ENCODE measurements at places on chromosomes 1 and 21. TPM values are rescaled to one million over a fixed set of nuclear protein-coding genes. Genes with fewer than 3 reads are reported as not detected.

DNA sequence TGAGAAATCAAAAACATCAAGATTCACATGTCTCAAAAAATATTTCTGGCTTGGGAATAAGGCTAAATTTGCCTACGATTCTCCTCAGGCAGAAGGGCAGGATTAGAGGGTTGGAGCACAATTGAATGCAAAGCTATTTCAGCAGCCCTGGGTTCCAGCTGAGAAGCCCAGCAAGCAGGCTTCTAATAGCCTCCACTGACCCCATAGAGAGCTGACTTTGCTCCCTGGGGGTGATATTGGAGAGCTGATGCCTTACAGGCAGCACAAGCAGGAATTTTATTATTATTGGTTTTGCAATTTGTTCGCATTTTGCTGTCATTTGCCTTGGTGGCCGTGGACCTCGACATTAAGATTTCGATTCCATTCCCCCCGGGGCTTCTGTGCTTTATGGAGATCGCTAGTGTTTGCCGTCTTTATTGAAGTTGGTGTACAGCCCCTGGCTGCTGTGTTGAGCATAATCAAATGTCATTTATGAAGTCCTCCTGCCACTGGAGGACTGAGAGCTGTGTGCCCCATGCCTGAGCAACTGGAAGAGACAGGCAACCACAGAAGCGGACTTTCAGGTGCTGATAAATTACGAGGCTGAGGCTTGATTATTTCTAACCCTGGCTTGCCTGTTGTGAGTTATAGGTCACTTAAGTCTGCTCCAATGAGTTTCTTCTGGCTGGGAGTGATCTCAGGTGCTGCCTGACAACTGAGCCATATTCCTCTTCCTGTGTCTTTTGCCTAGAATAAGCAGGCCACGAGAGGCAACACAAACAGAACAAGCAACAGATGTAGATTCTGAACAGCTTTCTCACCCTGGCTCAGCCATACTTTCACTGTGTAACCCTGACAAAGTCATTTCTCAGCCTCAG, 518.4 kb upstream of the CAMK1G start:
- DNase-seq = no peak

- no peak for DNase-seq
These were observed 1.0 kb downstream of the ST6GALNAC5 start for GRCh38 chr1:76868154-76868882.

DNA sequence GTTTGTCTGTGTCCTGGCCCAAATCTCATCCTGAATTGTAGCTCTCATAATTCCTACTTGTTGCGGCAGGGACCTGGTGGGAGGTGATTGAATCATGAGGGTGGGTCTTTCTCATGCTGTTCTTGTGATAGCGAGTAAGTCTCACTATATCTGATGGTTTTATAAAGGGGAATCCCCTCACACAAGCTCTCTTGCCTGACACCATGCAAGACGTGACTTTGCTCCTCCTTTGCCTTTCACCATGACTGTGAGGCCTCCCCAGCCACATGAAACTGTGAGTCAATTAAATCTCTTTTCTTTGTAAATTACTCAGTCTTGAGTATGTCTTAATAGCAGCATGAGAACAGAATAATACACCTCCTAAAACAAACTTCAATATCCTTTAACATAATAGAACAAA, 1065.6 kb downstream of the PLA2G4A start:
- DNase-seq = no peak

DNA sequence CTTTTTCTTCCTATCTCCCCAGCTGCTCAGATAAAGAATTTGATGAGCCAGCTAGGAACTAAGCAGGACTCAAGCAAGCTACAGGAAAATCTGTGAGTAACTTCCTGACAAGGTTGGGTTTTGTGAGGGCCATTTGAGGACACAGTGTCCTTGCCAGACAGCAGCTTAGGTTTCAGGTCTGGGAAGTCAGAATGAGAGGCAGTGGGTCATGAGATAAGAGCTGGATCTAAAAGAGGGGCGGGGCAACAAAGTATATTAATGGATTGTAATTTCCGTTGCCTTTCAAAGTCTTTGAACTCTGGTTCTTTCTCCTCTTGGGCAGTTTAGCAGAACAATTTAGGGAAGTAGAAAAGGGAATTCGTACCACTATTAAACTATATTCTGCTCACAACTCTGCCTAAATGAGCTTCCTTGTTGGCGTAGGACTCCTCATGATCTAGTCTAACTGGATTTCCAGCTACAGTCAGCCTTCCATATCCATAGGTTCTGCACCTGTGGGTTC, 16.6 kb downstream of the STX12 start:
- no peak for DNase-seq

DNA sequence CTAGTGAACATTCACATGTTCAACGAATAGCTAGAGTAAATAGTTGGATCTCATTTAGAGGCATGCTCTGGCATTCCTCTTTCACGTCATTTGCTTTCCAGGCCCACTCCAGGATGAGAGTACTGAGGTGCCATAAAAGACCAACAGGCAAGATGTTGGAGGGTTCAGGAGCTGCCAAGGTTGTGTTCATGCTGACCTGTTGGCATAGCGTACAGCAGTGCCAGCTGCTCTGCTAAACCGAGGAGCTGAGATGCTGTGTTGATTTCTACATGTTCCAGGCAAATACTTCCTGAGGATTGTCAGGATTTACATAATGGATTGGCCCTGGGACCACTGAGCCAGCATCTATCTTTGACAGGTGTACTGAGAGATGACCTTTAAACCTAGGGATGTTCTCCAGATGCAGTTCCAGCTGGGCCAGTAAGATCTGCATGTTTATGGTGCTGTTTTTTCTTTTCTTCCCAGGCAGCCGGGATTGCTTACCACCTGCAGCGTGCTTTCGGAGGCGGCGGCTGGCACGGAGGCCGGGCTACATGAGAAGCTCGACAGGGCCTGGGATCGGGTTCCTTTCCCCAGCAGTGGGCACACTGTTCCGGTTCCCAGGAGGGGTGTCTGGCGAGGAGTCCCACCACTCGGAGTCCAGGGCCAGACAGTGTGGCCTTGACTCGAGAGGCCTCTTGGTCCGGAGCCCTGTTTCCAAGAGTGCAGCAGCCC, 66.9 kb downstream of the DISC1 start:
- no peak for DNase-seq

Gene GJA9
- total RNA-seq = not detected

GRCh38 chr21:32666258-32666657, 54.1 kb upstream of the CFAP298 start:
- DNase-seq = no peak

GRCh38 chr1:232291681-232292080, 338.3 kb downstream of the SIPA1L2 start:
- no peak for DNase-seq

DNA sequence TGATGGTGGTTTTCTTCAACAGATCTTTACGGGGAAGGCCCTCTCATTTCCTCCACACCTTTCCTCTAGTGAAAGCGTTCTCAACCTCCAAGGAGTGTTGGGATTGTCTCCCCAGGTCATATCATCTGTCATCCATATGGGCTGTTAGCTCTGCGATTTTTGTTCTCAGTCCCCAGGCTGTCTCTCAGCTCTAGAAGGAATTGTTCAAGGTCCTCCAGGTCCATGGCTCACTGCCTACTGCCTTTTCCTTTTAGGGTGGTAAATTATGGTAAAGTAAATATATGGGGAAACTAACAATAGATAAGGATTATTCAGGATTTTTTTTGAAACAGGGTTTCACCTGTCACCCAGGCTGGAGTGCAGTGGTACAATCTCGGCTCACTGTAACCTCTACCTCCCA, 37.6 kb downstream of the ELF3 start:
- no peak for DNase-seq

Gene OR2T35
- not detected for total RNA-seq

- DNase-seq = no peak
These were observed 65.5 kb upstream of the COA6 start for GRCh38 chr1:234307726-234308125.

- no peak for DNase-seq
These were observed 30.0 kb upstream of the SGIP1 start for GRCh38 chr1:66503841-66504470.

DNA sequence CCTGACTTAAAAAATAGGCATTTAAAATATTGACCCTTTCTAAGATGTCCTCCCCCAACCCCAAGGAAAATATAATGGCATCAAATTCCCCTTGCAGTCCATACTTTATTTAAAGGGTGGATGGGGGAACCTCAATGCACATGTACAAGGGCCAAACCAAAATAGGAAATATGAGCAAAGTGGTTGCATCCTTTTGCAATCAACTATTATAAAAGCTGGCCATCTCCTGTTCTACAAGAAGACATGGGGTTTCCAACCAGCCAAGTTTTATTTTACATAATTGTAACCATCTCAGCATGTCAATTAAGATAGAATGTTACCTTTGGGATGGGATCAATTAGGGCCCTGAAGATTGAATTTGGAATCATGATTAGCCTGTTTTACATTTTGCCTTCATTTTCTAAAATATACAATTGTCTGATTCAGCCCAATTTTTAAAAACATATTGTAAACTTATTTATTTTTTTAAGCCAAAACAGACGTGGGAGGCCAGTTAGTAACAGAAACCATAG, 146.7 kb upstream of the NFIA start:
- DNase-seq = no peak

DNA sequence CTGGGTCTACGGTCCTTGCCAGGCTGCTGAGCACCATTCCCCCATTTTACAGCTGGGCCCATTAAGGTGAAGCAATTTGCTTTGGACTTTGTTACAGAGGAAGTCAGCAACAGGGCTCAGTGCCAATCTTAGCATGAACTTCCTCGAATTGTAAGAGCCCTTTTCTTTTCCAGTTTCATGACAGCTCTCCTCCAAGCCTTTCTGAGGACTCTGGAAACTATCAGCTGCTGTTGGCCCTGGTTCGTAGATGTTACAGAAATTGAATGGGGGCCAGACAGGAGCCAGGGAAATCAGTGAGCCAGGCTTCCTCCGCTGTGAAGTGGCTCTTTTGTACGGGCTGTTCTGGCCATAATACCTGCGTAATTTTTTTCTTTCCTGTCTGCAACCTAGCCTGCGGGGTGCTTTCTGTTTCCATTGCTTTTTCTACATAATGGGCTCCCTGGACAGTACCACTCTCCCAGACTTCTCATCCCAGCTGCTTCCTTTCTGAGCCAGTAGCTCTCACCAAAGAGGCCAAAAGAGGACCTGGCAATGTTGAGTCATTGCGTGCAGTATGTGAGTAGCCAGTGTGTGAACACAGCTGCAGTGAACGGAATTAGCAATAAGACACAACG, 386.3 kb downstream of the DISC1 start:
- no peak for DNase-seq

Gene ARHGEF16
- total RNA-seq = 3.2 TPM

Gene FCAMR
- not detected for total RNA-seq

Gene MFSD2A
- 0.60 TPM for total RNA-seq

DNA sequence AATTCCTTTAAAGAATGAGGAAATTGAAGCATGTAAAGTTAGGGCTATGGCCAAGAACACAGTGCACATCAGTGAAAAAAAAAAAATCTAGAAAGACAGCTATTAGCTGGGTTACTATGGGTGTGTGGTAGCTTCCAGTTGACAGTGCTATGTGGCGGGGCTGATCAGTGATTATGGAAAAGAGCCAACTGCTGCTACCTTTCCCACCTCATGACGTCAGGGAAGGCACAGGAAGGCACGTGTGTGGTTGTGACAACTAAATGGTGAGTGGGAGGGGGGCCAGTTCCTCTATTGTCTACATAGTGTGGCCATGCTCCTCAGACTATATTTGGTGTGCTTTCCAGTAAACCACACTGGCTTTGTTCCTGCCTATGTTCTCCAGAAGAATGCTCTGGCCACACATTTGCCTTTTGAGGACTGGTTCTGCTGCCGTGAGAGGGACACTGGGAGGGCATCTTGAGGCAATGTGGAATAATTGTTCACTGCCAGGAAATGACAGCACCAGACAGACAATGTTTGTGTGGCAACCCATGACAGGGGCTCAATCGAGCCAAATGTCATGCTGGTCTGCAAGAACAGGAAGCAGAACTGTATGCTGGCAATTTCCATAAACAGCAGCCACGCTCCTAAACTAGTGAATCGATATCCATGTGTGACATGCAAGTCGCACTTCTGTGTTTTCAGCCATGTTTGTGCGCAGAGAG, 3.0 kb upstream of the SDE2 start:
- DNase-seq = no peak

GRCh38 chr1:186089940-186090339, 285.1 kb downstream of the TPR start:
- DNase-seq = no peak

- DNase-seq = no peak
These were observed 13.3 kb downstream of the SMIM12 start for GRCh38 chr1:34846265-34846664.

Gene UTS2
- not detected for total RNA-seq

DNA sequence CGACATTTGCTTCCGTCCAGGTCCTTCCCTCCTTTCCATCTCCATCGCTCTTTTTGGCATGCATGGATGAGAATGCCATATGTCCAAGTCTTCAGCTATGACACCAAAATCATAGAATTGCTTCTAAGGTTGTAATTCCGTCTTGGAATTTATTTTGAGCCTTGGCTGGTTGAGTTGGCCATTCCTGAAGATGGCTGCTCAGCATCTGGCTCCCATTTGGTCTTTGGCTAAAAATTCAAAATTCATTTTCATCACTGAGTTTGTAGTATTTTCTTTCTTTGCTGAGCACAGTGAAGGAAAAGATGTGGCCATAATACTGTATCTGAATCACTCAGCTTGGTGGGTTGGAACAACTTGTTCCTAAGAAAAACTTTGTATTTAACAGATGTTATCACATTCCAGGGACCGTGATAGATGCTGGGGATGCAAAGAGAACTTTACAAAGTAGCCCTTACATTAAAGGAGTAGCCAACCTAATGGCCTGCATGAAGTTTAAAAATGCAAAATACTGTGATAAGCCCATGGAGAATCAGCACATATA, 15.6 kb downstream of the JUN start:
- no peak for DNase-seq

GRCh38 chr1:33167650-33168447, 14.0 kb downstream of the TRIM62 start:
- DNase-seq = no peak

DNA sequence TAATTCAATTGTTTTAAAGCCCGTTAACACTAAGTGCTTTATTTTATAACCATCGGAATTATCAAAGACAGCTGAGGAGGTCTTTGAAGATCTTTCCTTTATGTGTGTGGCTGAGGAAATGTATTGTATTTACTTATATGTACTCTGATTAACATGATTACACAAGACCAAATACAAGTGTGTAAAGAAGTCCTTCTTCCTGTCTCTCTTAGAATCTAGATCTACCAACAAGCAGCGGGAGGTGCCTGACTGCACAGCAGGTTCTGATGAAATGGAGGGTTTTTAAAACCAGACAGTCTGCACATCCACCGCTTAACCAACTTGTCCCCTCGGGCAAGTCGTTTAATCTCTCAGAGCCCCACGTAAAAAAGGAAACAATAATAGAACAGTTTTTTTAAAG, 240.5 kb upstream of the MAP1LC3C start:
- no peak for DNase-seq

- no peak for DNase-seq
These were observed 356.9 kb downstream of the SIPA1L2 start for GRCh38 chr1:232273011-232273410.
